ENCODE measurements at places on chromosomes 7 and 10. TPM values are rescaled to one million over a fixed set of nuclear protein-coding genes. Genes with fewer than 3 reads are reported as not detected.

- no peak for DNase-seq
Measured at GRCh38 chr10:90822508-90822907, 35.3 kb downstream of the HTR7 start.

DNA sequence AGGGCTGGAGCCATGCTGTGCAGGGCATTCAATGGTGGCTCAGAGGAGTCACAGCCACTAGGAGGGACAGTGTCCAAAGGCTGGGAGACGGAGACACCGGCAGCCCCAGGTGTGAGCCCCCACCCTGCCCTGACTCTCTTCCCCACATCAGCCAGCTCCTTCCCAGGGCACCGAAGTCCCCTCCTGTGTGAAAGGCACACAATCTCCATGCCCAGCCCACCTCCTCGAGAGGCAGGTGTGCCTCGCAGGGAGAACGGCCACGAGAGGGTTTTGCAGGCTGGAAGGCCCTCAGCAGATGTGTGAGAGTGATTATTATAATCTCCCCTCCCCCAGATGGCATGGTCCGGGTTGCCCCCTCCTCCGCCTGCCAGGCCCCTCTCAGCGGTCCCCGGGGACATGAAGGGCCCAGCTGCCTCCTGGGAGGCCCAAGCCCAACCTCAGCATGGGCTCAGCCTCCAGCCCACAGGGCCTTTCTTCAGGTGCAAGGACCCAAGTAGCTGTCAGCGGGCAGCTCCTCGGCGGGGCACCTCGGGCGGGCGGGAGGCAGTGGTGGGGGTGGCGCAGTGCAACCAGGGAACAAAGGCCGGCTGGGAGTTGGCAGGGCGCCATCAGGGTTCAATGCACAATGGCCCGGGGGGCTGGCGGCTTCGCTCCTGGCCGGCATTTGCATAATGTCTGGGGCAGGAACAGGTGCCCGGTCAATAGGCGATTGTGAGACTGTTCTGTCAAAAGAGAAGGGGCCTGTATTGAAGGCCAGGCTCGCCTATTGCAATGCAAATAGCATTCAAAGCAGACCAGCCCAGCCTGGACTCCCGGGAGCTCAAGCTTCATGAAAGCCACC, 155.3 kb upstream of the ZMIZ1 start:
- DNase-seq: peak; percentile 89

- DNase-seq: no peak
Measured at GRCh38 chr7:125061776-125062397, 132.3 kb upstream of the POT1 start.

GRCh38 chr7:122143376-122143750, 686 bp downstream of the AASS start:
- DNase-seq: no peak

ANKRD61 gene
- total RNA-seq: 0.31 TPM

- DNase-seq: no peak
Measured at GRCh38 chr10:130041451-130042371, 68.9 kb downstream of the C10orf143 start.

MICU1 gene
- total RNA-seq: 66.8 TPM

- no peak for DNase-seq
Measured at GRCh38 chr7:34452363-34452762, 205.7 kb upstream of the NPSR1 start.

CARD11 gene
- total RNA-seq: 0.31 TPM

ECHDC3 gene
- total RNA-seq: 5.6 TPM

DNA sequence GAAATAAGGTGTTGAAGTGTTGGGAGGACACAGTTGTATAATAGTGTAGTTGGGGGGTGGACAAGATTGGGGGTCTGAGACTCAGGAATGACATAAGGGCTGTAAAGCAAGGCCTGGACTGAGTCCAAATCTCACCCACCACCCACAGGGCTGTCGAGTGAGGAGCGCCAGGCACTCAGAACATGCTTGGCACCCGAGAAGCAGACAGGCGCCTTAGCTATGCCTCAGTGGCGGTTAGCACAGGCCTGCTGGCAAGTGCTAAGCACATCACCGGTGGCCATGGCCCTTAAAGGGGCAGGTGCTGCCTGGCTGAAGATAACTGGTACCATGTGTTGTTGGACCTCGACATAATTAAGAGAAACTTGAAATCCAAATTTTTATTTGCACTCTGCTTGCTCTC, 90.7 kb downstream of the COL13A1 start:
- no peak for DNase-seq

ZNF138 gene
- total RNA-seq: 65.0 TPM

- DNase-seq: peak; percentile 56
Measured at GRCh38 chr7:69564454-69565417, 33.5 kb upstream of the AUTS2 start.

ADRA2A gene
- total RNA-seq: 15.9 TPM

Data from occipital lobe (tissue), 3 donors.